Stimulated activated CD8-positive, alpha-beta memory T cell treated with anti-CD3 and anti-CD28 coated beads, Interleukin-15, amount 100 ng/mL, for 24 hours (primary cell): ENCODE measurements at places on chromosomes 7 and 10.
A peak's percentile ranks its signal among the peaks of the same experiment; 100 is the strongest.

DNA sequence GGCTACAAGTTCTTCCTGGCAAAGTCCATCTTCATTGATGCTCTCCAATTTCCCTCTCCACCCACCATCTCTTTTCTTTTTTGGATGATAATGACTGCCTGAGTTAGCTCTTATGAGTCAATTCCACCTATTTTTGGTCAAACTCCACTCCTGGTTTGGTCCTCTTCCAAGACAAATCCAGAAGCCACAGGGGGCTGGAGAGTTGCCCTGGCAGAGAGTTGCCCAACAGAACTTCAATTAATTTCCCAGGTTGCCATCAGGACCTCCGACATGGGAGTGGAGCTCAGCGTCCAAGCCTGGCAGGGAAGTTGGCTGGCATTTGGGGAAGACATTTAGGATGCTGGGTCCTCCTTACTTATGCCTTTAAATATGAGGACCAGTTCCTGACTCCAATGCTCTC, 29.2 kb upstream of the KCNMA1 start:
- no peak for DNase-seq

GRCh38 chr7:118182593-118183427, 1.2 kb upstream of the LSM8 start:
- no peak for DNase-seq

GRCh38 chr10:33139181-33139646, 181.2 kb upstream of the ITGB1 start:
- no peak for DNase-seq

DNA sequence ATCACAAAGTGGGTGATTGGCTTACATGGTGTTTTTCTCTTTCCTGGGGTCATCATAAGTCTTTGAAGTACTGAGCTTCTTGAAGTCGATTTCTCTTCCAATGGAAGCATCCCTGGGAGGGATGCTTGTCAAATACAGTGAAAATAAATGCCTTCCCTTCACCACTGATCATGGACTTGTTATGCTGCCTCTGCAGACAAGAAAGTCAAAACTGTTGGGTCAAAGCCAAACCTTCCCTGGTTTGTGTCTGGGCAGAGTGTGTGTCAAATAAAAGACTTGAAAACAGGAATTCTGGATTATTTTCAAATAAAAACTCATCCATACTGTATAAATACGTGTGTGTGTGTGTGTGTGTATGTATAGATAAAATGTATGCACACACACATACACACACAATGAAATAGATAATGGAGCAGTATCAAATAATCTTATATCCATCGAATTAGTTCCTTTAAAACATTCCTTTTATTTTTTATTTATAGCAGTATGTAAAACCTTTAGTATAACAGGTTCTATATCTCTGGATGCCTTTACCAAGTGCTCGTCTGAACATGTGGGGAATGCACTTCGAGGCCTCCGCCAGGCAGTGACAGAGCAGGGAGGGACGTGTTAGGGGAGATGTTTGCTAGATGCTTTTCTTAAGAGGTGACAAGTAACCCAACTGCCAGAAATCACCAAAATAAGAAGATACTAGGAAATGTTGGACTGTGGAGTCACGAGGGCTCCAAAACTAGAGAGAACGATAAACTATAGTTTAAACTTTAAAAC, 27.2 kb upstream of the WNT16 start:
- no peak for DNase-seq

- no peak for DNase-seq
These were observed 16.9 kb upstream of the SLF2 start for GRCh38 chr10:100895896-100896295.

GRCh38 chr10:68224810-68225209, 7.1 kb downstream of the ATOH7 start:
- DNase-seq = no peak

DNA sequence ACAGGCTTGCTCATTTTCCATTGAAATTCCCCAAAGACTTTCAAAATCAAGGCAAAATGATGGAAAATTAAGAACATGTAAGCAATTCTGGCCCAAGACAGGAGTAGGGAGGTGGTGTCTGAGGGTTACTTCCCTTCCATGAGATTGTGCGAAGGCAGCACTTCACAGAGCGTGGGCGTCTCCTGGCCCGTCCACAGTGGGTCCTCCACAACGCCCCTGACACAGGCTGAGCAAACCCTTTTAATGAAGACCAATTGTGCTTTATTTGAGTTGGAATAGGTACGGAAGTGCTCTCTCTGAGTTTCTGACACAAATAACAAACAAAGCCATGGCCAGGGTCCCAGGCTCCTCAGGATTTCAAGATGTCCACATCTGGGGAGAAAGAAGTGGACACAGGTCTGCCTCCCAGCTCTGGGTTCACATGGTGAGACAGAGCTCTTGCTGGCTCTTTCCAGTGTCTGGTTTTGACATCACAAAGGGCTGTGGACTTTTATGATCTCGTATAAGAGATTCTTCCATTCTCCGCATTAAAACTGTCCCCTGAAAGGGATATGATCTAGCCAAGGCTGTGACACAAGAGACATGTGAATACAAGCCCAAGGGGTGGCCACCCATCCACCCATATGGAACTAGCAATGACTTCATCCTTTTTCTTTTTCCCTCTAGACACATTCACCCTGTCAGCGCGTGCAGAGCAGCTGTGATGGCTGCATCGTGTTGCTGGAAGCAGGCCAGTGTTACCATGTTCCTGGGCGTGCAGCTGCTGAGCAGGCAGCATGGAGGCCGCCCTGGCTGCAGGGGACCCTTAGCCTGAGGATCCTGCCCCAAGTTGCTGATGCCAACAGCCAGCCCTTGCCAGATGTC, 145.6 kb downstream of the ADAM12 start:
- DNase-seq = no peak

GRCh38 chr10:94194256-94194655, 168.5 kb downstream of the NOC3L start:
- no peak for DNase-seq

DNA sequence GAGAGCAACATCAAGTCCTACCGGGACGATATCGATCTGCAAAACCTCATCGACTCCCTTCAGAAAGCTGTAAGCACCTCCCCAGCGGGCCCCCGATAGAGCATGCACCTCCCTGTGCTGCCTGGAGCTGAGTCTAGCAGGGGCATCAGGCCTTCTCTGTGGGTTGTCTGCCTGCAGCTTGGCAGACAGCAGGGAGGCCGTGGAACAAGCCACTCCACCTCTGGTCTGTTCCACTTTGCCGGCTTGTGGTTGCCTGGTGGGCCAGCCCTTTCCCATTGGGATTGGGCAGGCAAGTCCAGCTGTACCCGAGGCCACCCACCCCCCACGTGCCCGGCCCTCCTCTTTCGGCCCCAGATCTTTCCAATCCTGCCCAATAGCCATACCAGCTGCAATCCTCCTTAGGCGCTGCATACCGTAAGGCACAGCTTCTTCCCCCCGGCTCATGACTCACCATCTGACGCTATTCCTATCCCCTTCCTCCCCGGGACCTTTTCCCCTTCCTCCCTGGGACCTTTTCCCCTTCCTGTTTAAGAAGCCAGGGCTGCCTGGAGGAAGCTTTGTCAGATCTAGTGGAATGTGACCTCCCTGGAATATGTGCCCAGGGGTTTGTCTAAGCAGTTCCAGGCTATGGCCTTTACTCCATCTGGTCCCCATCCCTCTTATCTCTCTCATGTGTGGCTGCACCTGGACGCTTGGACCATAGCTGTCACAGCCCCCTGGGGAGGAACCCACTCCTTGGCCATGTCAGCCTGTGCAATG, 28.1 kb upstream of the SH2D4B start:
- DNase-seq = no peak

DNA sequence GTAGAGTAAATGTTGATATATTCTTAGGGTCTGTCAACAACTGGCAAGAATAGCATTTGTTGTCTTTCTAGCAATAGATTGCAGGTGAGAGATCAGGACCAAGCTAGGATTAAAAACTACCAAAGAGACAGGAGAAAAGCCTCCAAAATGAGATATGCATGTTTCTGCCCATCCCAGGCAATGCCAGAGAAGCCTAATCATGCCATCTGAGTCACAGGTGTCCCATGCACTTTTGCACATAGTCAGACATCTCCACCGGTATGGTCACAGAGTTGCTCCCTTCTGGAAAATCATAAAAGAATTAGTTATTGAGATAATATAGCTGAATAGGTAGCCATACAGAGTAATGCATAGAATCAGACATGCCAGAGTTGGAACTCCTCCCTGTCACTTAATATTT, 50.6 kb downstream of the PDK4 start:
- DNase-seq = no peak

- DNase-seq = no peak
These were observed 29.0 kb upstream of the IL6 start for GRCh38 chr7:22697876-22698606.

GRCh38 chr10:61028861-61029361, 84.9 kb upstream of the RHOBTB1 start:
- DNase-seq = no peak

DNA sequence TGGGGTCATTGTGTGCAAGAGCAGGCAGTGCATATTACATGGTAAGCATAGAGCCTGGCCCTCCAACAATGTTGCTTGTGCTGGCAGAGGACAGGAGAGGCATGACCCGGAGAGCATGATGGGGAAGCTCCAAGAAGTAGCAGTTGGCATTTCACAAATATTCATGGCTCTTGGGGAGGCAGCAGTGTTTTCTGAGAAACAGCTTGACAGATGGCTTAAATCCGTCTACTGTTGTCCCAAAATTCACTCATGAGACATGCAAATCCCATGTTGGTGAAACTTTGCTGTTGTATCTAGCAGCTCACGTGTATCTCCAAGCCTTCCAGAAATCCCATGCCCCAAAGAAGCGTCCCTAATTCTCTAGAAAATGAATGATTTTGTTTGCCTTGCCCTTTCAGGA, 487.0 kb downstream of the SORCS3 start:
- no peak for DNase-seq

- DNase-seq = no peak
These were observed 1.2 kb downstream of the EZH2 start for GRCh38 chr7:148882841-148883265.

GRCh38 chr10:5282137-5282536, 82.6 kb upstream of the UCN3 start:
- DNase-seq = no peak

GRCh38 chr7:155392726-155393570, 65.0 kb upstream of the EN2 start:
- no peak for DNase-seq

GRCh38 chr7:73770002-73770859, at the start of gene CLDN3:
TSS of gene CLDN3 (minus strand) at chr7:73770270. CDS start at chr7:73770049, 221 bp downstream.
- DNase-seq = no peak

DNA sequence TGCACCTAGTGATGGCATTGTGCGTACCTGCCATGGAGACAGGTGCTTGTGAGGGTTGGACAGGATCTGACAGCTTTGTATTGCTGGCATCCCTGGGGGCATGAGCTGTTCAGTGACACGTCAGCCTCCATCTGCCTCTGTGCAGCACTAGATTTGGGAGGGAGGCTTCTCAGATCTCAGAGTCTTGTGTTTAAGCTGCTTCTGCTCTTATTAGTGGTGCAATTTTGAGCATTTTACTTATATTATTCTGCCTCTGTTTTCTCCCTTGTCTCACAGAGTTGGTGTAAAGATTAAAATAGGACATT, 5.1 kb downstream of the ARHGAP22 start:
- no peak for DNase-seq

GRCh38 chr10:33215635-33216034, 118.8 kb downstream of the NRP1 start:
- no peak for DNase-seq

- no peak for DNase-seq
These were observed 89.7 kb upstream of the STEAP1B start for GRCh38 chr7:22589641-22590201.

DNA sequence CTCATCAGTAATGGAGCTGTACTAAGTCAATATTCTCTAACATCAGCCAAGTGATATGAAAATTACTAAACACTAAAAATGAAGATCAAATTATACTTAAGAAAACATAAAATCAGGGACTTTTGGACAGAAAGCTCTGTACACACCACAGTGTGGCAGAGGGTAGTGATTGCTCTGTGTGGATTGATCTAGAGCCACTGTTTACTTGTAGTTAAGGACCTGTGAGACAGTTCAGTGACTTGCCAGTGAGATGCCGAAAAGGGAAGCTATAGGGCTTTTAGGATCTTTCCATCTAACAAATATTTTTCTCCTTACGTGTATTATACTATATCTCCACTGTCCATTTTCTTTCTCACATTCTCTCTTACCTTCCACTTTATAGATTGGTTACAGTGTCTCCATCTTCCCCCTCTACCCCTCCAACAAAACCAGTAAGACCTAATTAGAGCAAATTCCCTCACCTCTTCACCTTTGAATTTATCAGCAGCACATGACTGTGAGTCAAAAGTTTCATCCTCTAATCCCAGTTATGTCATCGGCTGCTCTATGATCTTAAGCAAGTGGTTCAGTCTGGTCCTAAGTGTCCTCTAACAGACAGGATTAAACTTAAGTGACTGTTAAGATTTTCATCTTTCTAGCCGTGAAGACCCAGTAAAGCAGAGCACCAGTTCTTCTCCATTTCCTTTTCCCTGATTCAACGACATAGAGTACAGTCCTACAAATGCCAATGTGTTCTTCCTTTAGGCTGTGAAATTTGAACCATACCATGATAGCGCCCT, 6.9 kb downstream of the PIK3CG start:
- DNase-seq = no peak

DNA sequence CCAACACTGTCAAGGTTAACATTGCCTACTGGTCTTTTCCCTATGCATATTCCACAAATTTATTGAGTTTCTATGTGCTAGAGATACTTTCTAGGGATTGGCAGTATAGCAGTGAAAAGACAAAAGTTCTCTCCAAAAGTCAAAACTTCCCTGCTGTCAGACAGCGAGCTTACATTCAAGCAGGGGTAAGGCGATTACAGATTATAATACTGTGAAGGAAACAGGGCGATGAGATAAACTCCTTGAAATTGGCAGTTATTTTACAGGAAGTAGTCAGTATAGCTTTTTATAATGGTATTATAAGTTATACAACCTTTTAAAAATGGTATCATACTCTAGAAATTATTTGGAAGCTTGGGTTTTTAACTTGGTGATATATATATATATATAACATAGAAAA, 9.9 kb downstream of the VPS50 start:
- no peak for DNase-seq

GRCh38 chr7:157907091-157907490, 570.3 kb downstream of the DNAJB6 start:
- DNase-seq = no peak

DNA sequence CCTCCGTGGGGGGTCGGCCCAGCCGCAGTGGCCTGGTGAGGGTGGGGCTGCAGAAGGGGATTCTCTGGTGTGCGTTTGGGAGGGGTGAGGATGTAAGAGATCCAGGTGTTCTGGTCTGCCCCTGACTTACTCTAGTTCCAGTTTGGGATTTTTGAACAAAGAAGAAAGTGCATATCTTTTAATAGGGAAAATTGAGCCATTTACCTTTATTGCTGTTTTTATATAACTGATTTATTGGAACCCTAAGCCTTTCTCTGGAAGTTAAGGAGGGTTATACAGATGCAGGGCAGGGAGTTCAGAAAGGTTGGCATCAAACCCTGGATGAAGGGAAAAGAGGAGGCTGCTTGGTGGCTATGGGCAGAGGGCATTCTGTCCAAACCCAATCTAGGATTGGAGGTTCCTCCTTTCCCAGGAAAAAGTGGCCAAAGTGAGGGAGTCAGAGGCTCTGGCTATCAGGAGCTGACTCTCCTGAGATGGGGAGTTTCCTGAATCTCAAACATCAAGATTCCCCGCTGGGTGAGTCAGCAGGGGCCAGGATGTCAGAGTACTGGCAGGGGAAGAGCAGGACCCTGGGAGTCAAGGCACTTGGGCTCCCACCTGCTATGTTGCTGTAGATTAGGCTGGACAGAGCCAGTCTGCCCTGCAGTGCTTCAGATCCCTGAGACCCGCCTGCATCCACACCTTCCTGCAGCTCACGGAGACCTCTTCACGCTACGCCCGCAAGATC, 67.5 kb downstream of the CLIP2 start:
- DNase-seq = no peak

- no peak for DNase-seq
These were observed 33.4 kb upstream of the PDGFA start for GRCh38 chr7:552868-553635.

- peak; percentile 67 for DNase-seq
These were observed 679 bp downstream of the MCM7 start for GRCh38 chr7:100100420-100101015.
